Psoas muscle (tissue), 8 donors: ENCODE measurements at places on chromosomes 3 and 15. TPM values are rescaled to one million over a fixed set of nuclear protein-coding genes. Genes with fewer than 3 reads are reported as not detected.

DNA sequence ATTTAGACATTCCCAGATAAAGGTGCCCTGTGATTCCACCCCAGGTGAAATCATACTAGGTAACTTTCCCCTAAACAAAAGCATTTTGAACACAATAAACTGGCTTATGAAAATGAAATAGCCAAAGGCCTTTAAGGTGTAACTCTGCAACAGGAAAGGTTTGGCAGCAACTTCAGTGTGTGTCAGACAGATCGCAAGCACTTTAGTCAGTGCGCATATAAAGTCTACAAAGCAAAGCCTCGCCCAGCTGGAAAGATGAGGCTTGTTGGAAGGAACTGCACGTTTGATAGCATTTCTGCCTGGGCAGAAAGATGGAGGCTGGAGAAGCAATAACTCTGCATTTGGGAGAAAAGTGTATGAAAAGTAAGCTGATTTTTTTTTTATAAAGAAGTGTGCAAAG is 57.9 kb downstream of the PRICKLE2 start:
- DNase-seq: no peak

FANCD2 gene
- 1.0 TPM for total RNA-seq

DNAH12 gene
- 0.12 TPM for total RNA-seq

PLSCR1 gene
- 20.8 TPM for total RNA-seq

IDH3A gene
- total RNA-seq: 309 TPM

- DNase-seq: no peak
These were observed 9.0 kb upstream of the SLC25A26 start for GRCh38 chr3:66211779-66212178.

- no peak for DNase-seq
These were observed 71.2 kb upstream of the SOX14 start for GRCh38 chr3:137692803-137693431.

GRCh38 chr15:50075319-50075718 is 43.7 kb downstream of the ATP8B4 start:
- DNase-seq: no peak

- DNase-seq: no peak
These were observed 57.0 kb downstream of the ISL2 start for GRCh38 chr15:76393614-76394013.

ADCY5 gene
- 2.3 TPM for total RNA-seq

GOLGA6L10 gene
- total RNA-seq: 0.84 TPM

IQCF5 gene
- total RNA-seq: not detected

DNA sequence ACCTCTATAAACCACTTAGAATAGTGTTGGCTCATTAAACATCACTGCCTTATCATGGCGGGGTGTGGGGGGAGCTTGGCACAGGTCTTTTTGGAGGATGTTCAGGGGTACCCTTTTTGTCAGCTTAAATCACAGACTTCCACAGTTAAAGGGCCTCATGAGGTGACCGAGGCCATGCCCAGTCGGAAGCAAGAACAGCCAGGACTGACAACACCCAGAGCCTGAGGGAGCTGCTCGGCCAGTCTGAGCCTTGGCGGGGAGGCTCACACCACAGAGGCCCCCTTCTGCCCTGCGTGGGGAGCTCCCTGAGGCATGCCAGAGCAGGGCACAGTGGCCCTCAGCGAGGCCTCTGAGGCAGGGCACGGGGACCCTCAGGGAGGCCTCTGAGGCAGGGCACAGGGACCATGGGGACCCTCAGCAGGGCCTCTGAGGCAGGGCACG is 49.5 kb downstream of the UMPS start:
- no peak for DNase-seq

DNA sequence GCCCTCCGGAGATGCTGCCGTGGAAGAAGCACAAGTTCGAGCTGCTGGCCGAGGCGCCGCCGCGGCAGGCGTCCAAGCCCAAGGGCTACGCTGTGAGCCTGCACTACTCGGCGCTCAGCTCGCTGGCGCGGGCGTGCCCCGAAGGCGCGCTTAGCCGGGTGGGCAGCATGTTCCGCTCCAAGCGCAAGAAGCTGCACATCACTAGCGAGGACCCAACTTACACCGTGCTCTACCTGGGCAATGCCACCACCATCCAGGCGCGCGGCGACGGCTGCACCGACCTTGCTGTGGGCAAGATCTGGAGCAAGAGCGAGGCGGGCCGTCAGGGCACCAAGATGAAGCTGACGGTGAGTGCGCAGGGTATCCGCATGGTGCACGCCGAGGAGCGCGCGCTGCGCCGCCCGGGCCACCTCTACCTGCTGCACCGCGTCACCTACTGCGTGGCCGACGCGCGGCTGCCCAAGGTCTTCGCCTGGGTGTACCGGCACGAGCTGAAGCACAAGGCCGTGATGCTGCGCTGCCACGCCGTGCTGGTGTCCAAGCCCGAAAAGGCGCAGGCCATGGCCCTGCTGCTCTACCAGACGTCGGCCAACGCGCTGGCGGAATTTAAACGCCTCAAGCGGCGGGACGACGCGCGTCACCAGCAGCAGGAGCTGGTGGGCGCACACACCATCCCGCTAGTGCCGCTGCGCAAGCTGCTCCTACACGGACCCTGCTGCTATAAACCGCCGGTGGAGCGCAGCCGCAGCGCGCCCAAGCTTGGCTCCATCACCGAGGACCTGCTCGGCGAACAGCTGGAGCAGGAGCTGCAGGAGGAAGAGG is 1.3 kb downstream of the FAM43A start:
- DNase-seq: peak; percentile 58

DNA sequence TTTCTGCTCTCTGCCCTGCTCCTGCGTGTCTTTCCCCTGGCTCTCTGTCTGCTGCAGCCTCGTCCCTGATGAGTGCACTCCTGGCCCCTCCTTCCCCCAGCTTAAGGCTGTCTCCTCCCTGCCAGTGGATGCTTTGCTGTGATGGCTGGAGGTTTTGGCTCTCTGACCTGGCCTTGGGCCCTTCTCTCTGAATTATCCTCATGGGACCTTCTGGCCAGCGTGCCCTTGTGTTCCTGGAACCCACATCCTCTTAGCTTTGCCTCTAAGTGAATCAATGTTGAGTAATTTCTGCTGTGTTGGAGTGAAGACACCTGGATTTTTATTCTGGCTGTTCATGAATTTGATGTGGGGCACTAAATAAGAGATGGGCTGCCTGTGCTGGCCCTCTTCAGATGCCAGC is 9.8 kb upstream of the TNFAIP8L3 start:
- DNase-seq: peak; percentile 64

DNA sequence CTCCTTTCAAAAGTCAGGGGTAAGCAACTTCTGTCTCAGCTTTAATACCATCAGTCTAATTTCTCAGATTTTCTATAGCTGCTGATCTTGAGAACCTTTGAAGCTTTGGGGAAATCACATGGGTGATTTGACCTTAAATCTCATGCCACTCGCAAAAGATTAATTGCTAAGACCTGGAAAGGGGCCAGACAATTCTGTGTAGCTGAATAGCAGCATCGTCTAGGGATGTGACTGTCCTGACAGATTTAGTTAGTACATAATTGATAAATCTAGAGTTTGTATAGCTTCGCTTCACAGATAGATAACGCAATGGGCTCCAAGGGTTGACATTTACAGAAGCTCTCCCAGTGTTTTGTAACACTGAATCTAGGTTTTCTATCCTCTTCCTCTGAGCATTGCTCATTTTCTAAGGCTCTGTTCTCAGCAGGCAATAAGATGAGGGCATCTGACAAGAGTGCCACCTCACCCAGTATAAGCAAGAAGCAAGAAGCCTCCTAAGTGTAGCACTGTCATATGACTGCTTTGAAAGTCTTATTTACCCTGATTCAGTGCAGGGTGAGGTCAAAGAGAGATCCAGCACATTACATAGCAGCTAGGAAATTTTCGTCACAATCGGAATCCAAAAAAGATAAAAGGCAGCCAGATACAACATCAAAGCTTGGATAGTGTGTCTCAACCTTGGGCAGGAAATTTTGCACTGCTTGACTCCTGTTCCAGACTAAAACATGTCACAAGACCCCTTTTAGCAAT is 47.7 kb upstream of the DUT start:
- no peak for DNase-seq

GRCh38 chr3:106014518-106014917 is 145.7 kb upstream of the CBLB start:
- DNase-seq: no peak

- DNase-seq: no peak
These were observed 44.0 kb downstream of the CD200 start for GRCh38 chr3:112376992-112377391.

MAGEL2 gene
- total RNA-seq: 0.12 TPM

GRCh38 chr15:100009372-100009771 is 276.1 kb upstream of the LYSMD4 start:
- DNase-seq: no peak

CFAP100 gene
- total RNA-seq: not detected

GRCh38 chr15:94127006-94127405 is 104.4 kb upstream of the MCTP2 start:
- DNase-seq: no peak

GRCh38 chr3:31234145-31234544 is 298.6 kb upstream of the STT3B start:
- no peak for DNase-seq

- no peak for DNase-seq
These were observed 28.5 kb downstream of the PTPRG start for GRCh38 chr3:61589856-61590255.

- DNase-seq: no peak
These were observed 82.4 kb upstream of the PRR23C start for GRCh38 chr3:139127101-139127500.

DNA sequence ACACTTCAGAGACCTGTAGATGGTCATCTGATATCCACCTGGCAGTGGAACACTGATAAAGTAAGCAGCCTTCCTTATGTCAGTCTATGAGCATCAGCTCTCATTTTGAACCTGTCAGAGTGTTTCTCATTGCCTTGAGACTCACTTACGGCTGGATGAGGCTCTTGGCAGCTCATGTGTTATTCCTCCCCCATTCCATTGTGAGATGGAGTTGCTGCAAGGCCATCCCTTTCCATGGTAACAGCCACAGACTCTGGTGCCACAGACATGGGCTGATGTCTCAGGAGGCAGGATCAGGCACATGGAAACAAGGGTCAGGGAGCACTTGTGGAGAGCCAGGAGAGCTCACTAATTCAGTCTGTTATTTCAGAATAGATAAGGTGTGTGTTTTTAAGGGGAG is 11.9 kb downstream of the KCNAB1 start:
- DNase-seq: no peak

GOLGA6L7 gene
- total RNA-seq: not detected

LOXL1 gene
- total RNA-seq: 6.3 TPM

- no peak for DNase-seq
These were observed 327.9 kb upstream of the CTNNB1 start for GRCh38 chr3:40871394-40871793.

ATP2B2 gene
- 6.5 TPM for total RNA-seq

DNA sequence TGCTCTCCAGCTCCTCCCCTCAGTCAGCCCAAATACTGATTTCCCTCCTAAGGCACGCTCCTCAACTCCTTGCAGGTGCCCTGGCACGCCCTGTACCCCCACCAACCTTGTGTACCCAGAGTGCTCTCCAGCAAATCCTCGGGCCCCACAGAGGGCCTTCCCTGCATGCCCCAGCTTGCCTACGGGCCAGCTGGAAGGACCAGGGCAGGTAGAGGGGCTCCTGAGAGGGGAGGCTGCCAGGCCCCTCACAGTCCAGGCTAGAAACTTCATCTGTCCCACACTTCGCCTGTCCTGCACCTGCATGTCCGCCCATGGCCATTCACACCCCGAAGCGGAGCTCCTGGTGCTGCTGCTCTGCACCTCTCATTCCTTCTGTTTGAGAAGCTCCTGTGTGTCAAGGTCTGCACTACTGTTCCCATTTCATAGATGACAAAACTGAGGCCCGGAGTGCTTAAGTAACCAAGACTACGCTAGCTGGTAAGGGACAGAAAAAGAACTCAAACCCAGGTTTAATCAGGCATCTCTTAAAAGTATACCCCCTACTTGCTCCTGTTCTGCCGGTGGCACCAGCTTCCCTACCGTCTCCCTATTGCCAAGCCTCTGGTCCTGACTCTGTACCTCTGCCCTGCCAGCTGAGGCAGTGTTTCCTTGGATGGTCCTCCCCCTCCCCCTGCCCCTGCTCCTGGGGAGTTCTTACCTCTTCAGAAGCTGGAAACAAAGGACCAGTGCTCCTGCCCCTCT is 35.6 kb downstream of the ZXDC start:
- DNase-seq: no peak

- DNase-seq: no peak
These were observed 12.9 kb downstream of the PCYT1A start for GRCh38 chr3:196274585-196274984.

AHSG gene
- not detected for total RNA-seq

TNK2 gene
- total RNA-seq: 79.3 TPM

- no peak for DNase-seq
These were observed 17.2 kb downstream of the QRICH1 start for GRCh38 chr3:49076646-49077045.

ERC2 gene
- total RNA-seq: not detected

PCOLCE2 gene
- total RNA-seq: 1.5 TPM

CDCP1 gene
- total RNA-seq: 1.4 TPM

FBXO40 gene
- total RNA-seq: 57.2 TPM

- DNase-seq: no peak
These were observed 57.1 kb upstream of the POU1F1 start for GRCh38 chr3:87333393-87333892.

- DNase-seq: no peak
These were observed 7.4 kb downstream of the CCDC174 start for GRCh38 chr3:14658978-14659377.

DNA sequence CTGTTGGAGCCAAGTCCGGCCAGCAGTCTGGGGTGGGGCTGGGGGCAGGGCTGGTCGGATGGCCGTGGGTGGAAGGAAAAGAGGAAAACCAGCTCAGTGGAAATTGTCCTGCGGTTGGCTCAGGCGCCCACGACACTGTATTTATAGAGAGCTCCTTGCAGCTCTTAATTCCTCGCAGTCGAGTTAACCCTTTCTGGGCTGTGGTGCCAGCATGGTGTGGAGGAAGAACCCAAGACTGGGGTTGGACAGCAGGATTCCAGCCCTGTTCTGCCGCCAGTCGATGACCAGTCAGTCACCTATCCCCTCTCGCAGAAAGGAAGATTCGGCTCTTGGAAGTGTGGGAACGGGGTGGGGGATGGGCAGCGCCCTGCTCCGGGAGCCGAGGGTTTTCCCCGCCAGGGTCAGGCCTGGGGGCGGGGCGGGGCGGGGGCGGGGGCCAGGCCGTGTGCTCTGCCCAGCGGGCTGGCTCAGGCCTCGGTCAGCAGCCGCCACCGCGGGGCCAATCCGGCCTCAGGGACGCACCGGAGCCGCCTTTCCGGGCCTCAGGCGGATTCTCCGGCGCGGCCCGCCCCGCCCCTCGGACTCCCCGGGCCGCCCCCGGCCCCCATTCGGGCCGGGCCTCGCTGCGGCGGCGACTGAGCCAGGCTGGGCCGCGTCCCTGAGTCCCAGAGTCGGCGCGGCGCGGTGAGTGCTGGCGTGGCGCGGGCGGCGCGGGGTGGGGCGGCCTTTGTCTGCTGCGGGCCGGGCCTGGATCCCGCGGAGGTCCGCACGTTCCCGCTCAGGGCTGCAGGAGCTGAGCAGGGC is at the start of gene CD276:
TSS of gene CD276 (plus strand) at position 607 of the 804 bp plus-strand sequence. CDS start 15,257 bp downstream, outside the sequence.
- peak; percentile 86 for DNase-seq
